ENCODE measurements at places on chromosomes 12 and 14.

DNA sequence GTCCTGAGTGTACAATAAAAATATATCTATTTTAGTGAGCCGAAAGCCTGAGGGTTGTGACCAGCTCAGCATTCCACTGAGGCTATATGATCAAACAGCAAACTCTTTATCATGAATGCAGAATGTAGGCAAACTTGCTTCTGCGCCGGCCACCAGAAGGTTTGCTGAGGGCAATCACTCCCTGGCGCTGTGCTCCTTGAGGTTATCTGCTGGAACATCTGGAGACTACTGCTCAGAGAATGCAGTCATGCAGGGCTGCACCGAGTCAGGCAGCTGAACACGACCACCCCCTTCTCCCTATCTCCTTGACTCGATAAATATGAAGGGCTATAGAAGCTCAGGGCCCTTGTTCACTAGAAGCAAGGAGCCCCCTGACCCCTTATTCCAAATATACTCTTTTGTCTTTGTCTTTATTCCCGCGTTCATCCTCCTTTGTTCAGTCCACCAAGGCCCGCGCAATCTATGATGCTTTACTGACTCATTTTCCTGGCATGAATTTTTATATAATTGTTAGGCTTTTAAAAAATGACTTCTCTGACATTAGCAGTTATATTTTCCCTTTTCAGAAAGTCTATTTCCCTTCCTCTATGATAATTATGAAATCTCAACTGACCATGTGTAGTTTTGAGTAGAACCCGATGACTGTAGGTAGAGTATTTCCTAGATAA, 1089.3 kb downstream of the SLC16A7 start:
- DNase-seq, result no peak

- no peak for DNase-seq
These were observed 62.8 kb upstream of the FAM222A start for GRCh38 chr12:109650808-109651207.

- DNase-seq, result no peak
These were observed 50.7 kb downstream of the TSPAN9 start for GRCh38 chr12:3127832-3128231.

DNA sequence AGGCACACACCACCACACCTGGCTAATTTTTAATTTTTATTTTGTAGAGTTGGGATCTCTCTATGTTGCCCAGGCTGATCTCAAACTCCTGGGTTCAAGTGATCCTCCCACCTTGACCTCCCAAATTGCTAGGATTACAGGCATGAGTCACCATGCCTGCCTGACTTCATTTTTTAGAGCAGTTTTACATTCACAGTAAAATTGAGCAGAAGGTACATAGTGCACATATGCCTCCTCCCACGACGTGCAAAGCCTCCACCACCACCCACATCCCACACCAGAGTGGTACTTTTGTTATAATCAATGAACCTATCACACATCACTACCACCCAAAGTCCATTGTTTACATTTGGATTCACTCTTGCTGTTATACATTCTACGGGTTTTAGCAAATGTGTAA, 62.5 kb upstream of the PLEKHG3 start:
- DNase-seq, result no peak

- DNase-seq, result no peak
These were observed 1358.8 kb downstream of the LRFN5 start for GRCh38 chr14:42965512-42965911.

- no peak for DNase-seq
These were observed 90.9 kb downstream of the MED13L start for GRCh38 chr12:116186482-116187150.

- DNase-seq, result no peak
These were observed 30.8 kb upstream of the SOCS2 start for GRCh38 chr12:93541578-93542225.

DNA sequence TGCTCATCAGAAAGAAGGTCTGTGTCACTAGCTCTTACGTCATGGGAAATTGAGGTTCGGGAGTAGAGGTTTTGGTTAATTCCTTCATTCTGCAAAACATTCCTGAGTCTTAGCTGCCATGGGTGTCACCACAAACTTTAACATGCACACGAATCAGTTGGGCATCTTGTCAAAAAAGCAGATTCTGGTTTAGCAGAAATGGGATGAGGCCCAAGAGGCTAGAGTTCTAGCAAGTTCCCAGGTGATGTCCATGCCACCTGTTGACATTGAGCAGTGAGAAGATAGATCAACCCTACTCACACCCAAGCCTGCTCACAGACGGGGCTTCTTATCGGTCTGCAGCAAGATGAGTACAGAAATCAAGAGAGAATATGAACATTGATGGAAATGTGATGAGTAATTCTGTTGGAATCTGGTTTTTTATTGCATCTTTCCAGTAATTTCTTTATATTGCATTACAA, 11.7 kb upstream of the RIN3 start:
- DNase-seq, result no peak

DNA sequence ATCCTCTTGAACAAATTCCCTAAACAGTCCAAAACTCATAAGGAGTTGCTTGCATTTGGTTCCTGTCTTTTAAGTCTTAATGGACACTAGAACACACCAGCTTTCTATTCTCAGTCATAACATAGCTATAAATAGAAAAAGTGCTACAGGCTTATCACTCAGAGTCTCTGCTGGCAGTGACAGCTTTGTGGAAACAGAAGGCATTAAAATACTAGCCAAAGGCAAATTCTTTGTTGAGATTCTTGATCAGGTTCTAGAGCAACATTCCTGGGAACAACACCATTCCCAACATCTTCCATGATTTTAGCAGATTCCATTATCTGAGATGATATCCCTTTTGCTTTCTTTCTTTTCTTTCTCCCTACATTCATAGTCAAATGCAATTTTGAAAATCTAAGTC, 207.7 kb upstream of the PLEKHG7 start:
- no peak for DNase-seq

DNA sequence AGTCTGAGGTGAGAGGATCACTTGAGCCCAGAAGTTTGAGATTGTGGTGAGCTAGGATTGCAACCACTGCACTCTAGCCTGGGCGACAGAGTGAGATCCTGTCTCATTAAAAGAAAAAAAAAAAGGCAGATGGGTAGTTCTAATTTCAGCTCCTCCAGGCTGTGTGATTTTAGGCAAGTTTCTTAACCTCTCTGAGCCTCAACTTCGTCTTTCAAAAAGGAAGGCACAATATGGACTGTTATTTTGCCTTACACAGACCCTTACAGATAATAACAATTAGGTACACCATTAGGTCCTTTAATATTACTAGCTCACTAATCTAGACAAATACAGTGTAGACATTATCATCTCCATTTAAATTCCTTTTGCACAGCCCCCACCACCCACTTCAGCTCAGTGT, 4.8 kb upstream of the CCDC177 start:
- no peak for DNase-seq

DNA sequence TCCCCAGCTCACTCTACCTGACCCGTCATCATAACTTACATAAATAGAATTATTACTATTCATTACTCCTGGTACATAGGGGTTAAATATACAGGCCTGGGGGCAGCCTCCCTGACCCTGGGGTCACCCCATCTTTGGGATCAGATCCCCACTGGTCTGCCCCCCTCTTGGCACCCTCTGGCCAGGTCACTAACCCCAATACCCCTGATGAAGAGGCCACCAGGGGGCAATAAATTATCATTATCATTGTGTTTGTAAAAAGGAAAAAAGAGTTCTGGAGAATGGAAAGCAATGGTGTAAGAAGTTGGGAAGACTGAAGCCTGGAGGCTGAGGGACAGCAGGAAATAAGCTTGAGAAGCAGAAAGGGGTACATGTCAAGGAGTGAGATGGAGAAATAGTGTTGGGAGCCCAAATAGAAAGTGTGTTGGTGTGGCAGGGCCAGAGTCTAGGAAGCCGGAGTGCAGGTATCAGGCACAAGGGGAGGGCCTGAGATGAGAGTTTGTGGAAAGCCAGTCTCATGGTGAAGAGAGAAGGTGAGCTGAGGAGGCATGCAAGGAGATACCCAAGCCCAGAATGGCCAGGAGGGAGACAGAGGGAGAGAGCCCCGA, 6.1 kb upstream of the AAAS start:
- DNase-seq, result peak; percentile 17

DNA sequence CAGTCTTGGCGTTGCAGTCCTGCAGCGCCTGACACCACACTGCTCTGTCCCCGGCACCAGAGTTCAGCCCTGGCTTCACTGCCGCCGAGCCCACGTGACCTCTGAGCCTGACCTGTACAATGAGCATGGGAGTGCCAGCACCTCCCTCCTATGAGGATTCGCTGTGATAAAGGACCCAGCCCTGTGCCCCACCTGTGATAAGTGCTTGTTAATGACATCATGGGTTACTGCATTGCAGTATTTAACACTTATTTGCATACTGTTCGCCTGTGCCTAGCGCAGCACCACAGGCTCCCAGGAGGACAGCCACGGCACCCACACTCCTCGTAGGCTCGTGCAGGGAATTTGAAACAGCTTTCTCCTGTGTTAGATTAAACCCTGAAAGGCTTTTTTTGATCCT, 118.2 kb upstream of the GSC start:
- no peak for DNase-seq

GRCh38 chr14:78848234-78848820, 678.2 kb downstream of the NRXN3 start:
- DNase-seq, result peak; percentile 11

GRCh38 chr12:116490471-116490870, 68.7 kb upstream of the MAP1LC3B2 start:
- DNase-seq, result no peak

DNA sequence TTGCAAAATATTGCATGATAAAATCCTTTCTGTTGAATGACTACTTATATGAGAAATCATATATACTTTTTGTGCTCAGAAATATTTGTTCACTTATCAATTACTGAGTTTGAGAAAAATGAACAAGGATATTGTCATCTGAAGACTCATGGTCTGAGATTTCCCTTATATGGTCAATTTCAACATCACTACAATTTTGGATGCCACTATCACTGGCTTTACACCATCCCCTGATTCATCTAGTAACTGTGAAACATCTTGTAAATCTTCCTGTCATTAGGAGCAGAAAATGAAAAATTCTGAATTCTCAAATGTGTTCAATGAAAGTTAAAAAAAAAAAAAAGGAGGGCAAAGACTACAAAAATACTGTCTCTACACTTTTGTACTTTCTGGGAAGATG, 21.8 kb upstream of the GXYLT1 start:
- no peak for DNase-seq

DNA sequence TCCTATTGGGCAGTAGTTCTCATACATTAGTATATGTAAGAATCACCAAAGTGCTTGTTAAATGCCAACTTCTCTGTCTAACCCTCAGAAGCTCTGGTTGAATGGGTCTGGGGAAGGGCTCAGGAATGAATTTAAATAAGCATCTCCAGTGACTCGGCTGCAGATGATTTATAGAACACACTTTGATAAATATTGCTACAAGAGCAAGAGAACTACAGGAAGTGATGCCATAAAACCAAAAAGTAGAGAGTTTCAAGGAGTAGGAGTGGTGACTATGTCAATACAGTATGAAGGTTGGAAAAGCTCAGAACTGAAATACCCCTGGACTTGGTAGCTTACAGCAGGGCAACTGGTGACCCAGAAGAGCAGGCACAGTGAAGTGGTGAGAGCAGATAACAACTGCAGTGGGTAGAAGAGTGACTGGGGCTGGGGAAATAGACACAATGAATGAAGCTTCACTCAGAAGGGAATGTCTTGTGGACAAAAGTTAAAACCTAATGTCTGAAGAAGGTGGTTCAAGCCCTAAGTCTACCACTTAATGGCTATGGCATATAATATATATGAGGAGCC, 8.0 kb upstream of the PLEKHA5 start:
- DNase-seq, result no peak

GRCh38 chr12:59742841-59743240, 147.0 kb downstream of the SLC16A7 start:
- no peak for DNase-seq

DNA sequence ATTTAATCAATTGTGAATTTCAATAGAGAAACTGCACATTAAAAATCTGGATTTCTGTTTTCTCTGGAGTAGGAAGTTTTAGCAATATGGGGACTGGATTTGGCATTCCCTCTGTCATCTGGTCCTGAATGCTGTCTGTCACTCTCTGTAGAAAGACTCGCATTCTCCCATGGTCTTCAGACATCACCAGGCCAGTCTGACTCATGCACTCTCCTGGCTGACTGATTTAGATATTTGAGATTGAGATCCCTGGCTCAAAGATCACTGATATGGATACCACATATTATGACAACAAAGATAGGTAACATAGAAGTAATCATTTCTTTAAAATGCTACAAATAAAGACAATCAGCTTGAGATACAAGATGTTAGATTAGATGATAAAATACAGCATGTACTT, 524.5 kb downstream of the GALC start:
- DNase-seq, result no peak

DNA sequence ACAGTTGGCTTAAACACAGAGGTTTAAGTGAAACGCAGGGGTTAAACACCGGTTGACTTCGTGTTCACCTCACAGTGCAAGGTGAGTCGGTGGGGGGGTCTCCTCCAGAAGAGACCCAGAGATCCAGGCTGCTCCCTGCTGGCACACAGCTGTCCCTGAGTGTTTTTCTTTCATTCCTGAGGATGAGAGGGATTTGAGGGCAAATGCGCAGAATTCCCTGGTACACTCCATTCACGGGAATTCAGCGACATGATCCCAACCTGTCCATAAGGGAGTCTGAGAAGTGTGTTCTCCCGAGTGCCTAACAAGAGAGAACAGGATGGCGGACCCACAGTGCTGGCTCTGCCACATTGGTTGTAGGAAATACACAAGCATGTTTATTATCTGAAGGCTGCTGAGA, 107.2 kb upstream of the ESRRB start:
- no peak for DNase-seq

DNA sequence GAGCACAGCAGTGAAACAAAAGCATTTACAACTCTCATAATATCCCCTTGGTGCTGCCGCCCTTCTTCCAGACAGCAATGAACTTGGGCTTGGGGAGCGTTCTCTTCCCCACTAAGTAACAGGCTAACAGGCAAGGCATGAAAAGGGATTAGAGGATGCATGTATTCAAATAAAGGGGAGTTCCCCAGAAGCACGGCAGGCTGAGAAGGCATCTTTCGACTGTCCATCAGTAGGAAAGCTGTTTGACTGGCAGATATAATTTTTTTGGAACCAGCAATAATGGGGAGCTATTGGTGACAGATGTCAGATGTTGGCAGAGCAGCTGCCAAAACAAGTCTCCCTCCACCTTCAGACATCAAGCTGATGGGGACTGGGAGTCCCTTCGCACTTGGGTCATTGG, 9.2 kb upstream of the TIGAR start:
- DNase-seq, result no peak

- DNase-seq, result no peak
These were observed 37.9 kb downstream of the SOX5 start for GRCh38 chr12:23911574-23911973.

DNA sequence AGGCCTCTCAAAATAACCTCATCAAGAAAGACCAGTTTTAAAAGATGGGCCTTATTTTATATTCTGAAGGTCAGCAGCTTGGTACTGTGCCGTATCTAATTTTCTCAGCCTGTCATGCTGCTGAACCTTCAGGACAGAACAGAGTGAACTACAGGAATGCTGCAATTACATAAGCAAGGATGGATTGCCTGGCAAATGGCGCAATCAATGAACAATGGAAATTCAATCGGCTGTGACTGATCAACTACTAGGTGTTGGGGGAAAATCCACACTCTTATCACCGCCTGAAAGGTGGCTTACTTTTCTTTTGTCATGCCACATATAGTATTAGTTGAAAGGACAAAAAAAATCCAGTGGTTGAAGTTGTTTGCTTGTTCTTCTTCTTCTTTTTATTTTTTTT, 8.5 kb downstream of the ACSS3 start:
- DNase-seq, result no peak

GRCh38 chr14:92464716-92465115, 48.9 kb upstream of the RIN3 start:
- DNase-seq, result no peak

GRCh38 chr12:66500841-66501240, 178.0 kb downstream of the GRIP1 start:
- no peak for DNase-seq

GRCh38 chr14:95190346-95190840, 33.1 kb upstream of the DICER1 start:
- DNase-seq, result no peak

Measured in CD4-positive, alpha-beta T cell treated with Interleukin-17A for 1 hour (primary cell).